ENCODE measurements at places on chromosomes 1 and 21.

DNA sequence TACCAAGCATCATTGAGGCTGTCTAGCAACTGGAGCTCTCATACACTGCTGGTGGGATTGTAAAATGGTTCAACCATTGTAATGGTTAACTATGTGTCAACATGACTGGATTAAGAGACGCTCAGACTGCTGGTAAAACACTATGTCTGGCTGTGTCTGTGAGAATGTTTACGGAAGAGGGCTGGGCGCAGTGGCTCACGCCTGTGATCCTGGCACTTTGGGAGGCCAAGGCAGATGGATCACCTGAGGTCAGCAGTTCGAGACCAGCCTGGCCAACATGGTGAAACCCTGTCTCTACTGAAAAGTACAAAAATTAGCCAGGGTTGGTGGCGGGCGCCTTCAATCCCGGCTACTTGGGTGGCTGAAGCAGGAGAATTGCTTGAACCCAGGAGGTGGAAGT, 4.8 kb upstream of the FCRLA start:
- DNase-seq, result no peak

DNA sequence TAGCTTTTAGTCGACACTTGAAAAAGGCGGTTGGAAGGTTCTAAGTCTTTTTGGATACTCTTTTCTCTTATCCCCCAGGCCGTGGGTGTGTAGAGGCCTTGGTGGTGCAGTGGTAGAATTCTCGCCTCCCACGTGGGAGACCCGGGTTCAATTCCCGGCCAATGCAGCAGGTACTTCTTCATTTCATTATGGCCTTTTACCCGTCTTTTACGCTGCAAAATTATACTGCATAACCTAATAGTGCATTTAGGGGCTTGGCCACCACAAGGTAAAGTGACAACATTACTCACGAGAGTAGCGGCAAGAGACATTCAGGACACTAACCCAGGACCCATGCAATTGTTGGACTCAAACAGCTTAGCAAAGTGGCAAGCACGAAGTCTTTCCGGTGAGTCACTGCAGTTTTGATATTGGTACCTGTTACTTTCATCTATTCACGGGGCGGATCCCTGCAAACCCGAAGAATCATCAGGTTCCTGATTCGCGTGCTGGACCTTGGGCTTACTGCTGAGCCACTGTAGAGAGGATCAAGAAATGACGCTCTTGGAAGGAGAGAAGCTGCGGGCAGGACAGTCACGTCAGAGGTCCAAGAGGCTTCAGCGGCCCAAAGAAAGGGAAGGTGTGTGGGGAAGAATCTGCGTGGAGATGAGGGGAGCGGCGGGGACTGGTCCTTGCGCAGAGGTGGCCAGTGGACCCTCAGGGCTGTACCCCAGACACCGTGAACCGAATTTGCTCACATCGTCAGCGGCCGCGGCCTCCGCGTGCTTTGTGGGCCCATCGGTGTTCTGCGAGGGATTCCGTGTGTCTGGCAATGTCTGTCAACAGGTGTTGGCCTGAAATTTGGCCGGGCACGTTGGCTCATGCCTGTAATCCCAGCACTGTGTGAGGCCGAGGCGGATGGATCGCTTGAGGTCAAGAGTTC, 12.9 kb upstream of the RNU1-4 start:
- no peak for DNase-seq

- no peak for DNase-seq
These were observed at the start of gene SPRR2B for GRCh38 chr1:153071511-153071910. SPRR2B (minus strand) TSS chr1:153071611; CDS start chr1:153070839, 772 bp downstream.

GRCh38 chr1:240031009-240031408, 60.7 kb upstream of the FMN2 start:
- no peak for DNase-seq

DNA sequence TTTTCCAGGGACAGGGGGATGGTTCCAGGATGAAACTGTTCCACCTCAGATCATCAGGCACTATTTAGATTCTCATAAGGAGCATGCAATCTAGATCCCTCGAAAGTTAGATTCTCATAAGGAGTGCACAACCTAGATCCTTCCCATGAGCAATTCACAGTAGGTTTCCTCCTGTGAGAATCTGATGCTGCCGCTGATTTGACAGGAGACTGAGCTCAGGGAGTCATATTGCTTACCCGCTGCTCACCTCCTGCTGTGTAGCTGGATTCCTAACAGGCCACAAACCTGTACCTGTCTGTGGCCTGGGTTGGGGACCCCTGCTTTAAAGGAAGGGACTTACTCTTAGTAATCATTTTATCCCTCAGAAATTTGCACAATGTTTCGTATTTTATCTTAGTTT, 9.3 kb downstream of the CTH start:
- no peak for DNase-seq

DNA sequence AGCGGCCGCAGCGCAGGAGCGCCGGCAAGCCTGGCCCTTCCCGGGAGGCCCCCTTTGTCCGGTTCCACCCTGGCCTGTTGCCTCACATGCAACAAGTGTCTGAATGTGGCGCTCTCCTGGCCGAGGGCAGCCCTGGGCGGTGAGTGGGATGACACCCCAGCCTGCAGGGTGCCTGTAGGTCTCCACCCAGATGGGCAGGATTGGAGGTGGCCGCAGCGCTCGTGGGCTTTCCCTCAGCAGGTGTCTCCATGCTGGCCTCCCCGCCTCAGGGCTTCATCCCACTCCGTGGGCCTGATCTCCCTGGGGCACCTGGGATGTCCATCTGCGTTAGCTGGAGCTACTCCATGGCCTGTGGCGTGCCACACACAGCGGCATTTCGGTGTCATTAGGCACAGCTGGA, 1.5 kb downstream of the MIB2 start:
- DNase-seq, result no peak

- DNase-seq, result peak; percentile 97
These were observed 48.9 kb downstream of the PRDM2 start for GRCh38 chr1:13748610-13749505.

DNA sequence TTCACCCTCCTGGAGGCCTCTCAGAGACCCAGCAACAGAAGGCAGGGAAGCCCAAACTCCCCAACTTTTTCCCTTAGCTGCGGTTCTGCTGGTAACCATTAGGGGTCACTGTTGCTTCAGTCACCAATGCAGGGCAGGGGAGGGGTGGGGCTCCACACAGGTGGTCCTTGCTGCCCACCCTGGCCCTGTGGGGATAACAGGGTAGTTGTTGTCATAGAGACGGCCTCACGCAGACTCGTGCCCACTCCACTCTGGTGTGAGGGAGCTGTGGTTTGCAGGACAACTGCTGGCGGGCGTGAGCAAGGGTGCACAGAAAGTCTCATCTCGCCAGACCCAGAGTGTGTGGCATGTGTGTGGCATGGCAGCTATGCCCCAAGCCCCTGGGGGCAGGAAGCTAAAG, 19.9 kb downstream of the INSRR start:
- DNase-seq, result peak; percentile 57

GRCh38 chr21:34836933-34837505, 168.2 kb downstream of the CLIC6 start:
- DNase-seq, result no peak

DNA sequence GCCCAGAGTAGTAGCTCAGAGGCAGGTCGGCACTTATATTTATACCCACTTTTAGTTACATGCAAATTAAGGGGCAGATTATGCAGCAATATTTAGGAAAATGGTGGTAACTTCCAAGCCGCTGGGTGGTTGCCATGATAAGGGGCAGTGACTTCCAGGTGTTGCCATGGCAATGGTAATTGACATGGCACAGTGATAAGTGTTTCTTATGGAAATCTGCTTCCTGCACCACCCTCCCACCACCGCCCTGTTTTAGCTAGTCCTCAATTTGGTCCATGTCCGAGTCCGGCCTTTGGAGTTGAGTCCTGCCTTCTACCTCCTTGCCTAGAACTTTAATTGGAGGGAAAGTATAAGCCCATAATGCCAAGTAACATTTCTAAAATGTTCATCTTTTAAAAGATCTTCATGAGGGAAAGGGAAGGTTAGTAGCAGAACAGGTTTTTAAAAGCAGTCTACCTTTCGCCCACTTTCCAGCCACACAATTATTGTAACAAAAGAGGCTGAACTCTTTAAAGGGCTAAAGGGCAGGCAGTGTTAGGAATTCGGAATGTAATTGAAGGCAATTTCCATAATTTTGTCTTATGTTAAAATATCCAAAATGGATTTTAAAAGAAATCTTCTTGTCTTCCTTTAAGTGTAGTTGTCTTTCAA, 21.7 kb downstream of the ZBTB8B start:
- no peak for DNase-seq

DNA sequence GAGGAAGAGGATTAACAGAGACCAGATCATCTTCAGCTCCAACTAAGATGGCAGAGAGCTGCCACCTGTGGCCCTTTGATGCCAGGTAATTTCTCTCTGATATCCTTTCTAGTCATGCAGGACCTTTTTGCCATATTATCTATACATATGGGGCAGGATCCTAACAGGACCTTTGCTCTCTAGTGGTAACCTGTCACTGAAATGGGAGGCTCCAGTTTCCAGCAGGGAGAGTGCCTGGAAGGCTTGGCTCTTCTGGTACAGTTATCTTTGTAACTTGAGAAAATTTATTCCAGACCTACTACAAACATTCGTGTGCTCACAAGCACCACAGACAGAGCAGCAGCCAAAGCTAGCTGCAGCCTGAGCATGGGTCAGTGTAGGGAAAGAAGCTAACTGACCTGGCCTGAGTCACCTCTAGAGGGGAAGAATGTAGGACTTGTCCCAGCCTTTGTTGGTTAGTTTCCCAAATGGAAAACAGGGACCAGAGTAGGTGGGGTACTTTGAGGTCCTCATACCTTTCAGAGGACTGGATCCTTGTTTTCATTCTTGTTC, 86.5 kb upstream of the MACF1 start:
- DNase-seq, result no peak

DNA sequence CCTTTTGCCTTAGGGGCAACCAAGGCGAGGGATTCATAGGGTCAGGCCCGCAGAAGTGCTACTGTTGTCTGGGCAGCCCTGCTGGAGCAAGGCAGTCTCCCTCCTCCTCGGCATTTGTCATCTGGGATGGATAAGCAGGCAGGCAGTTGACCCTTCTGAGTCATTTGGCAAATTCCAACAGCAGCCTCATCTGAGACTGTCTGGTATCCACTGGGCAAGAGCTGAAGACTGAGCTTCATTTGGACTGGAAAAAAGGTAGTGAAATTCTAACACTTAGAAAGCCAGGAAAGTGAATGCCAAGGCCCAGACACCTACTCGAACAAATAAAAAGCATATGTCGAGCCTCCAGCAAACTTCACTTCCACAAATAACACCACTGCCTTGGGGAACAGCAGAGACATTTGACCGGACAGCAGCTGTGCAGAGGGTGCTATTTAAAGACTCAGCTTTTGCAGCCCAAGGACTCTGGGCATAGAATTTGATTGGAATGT, 4.0 kb upstream of the ZBTB40 start:
- no peak for DNase-seq

DNA sequence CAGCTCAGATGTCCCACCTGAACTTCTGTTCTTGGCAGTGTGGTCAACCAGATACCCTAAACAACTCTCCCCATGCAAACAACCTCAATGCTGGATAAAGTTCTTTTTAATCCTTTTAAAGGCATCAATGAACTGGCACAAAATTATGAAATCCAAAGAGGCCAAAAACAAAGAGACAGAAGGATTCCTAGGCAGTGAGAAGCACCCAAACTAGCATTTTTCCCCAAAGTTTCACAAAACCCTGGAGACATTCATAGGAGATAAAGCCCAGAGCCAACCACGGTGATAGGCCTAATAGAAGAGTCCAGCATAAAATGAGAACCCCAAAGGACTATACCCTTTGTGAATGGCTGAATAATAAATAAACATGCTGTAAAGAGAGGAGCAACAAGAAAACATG, 50.7 kb downstream of the MATN1 start:
- DNase-seq, result no peak

DNA sequence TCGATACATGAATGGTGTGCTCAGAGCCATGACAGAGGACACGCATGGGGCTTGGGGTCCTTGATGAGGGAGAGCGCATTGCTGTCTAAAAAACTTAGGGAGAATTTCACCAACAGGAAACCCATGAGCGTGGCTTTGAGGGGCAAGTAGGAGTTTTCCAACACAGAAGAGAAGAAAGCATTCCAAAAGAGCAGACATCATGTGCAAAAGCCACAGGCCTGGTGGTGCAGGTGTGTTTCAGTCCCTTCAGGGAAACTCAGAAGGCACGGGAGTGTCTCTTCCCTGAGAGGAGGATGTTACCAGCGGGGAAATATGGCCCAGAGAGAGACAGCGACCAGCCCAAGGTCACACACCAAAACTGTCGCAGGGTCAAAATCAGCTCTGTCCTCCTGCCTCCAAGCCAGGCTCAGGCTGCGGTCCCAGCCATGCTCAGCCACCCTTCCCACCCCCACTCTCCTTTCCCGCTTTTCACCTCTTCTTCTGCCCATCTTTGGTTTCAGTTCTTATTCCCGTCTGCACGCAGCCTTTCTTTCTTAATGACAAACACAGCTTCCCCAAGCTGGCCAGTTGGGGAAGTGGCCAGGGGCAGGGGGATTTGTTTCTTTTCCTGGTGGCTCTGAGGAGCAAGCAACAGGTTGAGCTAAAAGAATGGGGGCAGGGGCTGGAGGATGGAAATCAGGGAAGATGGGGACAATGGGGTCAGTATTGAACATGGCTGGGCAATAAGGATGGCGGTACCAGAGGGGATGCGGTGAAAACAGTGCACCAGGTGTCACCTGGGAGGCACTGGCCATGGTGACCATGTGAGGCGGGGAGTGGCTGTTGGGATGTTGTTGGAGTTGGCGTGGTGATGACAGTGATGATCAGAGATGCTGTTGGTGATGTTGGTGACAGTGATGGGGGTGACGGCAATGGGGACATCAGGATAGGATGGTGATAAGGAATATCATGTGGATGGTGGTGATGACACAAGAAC, 10.3 kb downstream of the LAPTM5 start:
- DNase-seq, result no peak

DNA sequence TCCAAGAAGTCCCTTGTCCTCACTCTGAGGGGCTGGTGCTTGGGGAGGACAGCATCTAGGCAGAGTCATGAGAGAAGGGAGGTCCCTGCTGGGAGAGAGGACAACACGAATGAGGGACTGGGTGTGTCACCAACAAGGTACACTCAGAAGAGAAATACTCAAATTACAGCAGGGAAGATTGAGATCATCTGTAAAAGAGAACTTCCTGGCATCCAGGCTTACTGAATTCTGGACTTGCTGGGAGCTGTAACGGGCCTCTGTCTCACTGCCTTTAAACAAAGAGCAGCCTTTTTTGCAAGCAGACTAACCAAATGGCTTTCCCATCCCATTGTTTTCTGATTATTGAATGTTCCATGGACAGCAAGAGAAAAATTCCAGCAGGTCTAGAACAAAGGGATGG, 195.7 kb upstream of the RAB4A start:
- DNase-seq, result no peak

GRCh38 chr1:197444755-197445154, 176.7 kb downstream of the CRB1 start:
- DNase-seq, result no peak

- no peak for DNase-seq
These were observed 53.6 kb downstream of the ADARB1 start for GRCh38 chr21:45127937-45128336.

GRCh38 chr1:163922743-163923201, 601.0 kb downstream of the NUF2 start:
- no peak for DNase-seq

DNA sequence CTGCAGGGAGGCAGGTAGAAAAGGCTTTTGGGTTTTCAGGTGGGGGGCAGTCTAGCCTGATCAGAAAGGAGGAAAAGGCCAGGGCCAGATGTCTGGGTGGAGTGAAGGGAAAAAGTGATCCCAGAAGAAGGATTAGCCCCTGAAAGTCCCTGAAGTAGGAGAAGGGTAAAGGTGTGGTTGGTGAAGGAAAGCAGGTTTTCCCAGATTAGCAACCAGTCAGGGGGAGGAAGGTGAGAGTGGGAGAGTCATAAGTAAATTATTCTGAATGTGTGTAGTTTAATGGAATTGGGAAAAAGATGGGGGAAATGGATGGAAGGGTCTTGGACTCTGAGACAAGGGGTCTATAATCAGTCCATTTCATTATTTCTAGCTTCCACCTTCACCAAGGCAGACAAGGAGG, 647 bp upstream of the SPRR1A start:
- DNase-seq, result no peak

All from GM19239 (cell line).